ENCODE measurements at places on chromosomes 13 and 19.

GRCh38 chr13:111394211-111394922 lies 73.9 kb downstream of the TEX29 start:
- DNase-seq, result no peak

GRCh38 chr13:50609011-50609410 lies 234.5 kb downstream of the DLEU7 start:
- no peak for DNase-seq

DNA sequence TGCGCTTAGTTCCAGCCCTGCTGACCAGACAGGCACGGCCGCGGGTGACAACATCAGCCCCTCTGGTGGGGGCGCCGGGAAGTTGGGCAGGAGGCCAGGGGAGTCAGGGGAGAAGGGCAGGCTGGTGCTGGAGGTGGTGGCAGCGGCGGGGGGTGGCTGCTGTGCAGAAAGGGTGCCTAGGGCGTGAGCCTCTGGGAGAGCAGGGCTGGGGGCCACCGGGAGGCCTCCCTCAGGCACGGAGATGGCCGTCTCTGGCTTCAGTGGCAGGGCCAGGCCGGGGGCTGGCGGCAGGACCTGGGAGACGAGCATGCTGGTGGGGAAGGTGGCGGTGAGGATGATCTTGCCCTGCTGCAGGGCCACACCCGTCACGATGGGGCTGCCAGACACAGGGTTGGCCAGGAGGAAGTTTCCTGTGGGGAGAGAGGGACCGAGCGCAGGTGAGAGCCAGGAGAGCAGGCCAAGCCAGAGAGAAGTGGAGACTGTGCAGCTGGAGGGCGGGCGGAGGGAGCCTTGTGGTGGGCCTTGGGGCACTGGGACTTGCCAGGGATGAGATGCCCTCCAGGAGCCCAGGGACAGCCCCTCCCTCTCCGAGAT lies 3.3 kb downstream of the SIX5 start:
- no peak for DNase-seq

DNA sequence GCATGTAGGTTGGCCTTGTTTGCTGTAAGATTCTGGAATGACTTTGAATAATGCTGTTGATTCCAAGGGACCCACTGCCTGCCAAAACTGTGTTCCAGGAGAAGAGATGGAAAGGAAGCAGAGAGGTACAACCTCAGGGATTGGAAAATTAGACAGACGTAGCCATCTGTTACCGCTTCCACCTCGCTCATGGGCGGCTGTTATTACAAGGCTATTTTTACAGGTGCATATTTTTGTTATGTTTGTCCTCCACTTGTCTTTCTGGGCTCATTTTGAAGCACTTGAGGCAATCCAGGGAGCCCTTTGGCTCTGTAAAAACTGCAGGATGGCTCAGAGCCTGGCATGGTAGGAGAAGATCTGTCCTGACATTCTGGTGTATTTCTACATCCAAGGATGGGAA lies 276.4 kb upstream of the TMTC4 start:
- DNase-seq, result no peak

DNA sequence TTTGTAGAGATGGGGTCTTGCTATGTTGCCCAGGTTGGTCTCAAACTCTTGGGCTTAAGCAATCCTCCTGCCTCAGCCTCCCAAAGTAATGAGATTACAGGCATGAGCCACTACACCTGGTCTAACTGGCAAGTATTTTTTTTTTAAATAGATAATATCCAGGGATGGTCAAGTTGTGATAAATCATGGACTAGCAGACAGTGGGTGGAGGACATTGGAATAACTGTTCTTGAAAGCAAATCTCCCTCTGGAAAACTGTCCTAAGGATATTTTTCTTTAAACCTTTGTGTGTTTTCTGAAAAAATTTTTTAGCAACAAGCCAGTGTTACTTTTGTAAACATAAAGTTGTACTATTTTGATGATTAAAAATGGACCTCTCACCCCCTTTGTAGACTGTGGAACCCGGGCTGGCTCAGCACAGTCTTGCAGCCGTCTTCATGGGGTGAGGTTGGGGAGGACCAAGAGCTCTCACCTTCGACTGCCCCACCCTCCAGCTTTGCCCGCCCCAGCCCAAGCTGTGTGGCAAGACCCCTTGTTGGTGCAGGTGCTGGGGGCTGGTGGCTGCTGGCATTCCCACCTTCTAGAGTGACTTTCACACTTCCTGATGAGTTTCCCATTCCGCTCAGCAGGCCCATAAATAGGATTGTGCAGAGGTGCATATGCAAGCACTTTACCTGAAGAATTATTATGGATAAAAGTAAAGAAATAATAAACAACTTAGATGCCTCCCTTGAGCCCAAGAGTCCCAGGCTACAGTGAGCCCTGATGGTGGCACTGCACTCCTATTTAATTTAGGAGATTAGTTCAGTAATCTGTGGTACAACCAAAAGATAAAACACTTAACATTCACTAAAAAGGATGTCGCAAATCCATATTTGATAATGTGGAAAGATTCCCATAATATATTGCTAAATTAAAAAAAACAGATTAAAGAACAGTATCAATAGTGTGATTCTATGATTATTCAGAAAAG lies 107.3 kb downstream of the GADD45B start:
- no peak for DNase-seq

DNA sequence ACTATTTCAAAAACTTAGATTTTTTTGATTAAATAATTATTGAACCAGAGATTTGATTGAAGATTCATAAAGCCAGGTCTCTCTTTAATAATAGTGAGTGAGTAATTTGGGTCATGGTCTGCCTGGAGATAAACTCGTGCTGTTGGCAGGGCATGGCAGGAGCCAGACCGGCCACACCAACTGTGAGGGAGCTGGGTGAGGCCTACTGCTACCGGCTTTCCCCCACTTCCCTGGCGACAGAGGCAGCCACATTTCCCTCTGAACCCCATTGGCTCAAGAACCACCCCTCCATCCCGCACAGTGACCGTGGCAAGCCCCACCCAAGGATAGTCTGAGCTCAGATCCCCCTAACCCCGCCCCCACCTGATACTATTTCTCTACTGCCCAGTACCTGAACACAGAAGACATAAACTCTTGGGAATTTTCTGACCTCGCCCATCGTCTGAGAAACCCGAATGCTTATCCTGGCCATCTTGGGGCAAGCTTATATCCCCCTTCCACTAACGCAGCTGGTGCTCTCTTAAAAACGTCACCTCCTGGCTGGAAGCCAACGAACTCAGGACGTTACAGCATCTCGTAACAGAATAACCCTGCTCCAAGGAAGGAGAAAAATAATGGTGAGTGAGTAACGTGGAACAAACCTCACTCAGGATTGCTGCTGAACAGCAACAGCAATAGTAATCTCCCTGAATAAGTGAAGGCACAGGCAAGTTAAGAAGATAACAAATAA lies 627.6 kb upstream of the PCDH9 start:
- no peak for DNase-seq

- DNase-seq, result no peak
These were observed 995 bp upstream of the MKNK2 start for GRCh38 chr19:2051773-2052704.

All from fibroblast of villous mesenchyme (primary cell).